ENCODE measurements at places on chromosomes 2 and 18.

DNA sequence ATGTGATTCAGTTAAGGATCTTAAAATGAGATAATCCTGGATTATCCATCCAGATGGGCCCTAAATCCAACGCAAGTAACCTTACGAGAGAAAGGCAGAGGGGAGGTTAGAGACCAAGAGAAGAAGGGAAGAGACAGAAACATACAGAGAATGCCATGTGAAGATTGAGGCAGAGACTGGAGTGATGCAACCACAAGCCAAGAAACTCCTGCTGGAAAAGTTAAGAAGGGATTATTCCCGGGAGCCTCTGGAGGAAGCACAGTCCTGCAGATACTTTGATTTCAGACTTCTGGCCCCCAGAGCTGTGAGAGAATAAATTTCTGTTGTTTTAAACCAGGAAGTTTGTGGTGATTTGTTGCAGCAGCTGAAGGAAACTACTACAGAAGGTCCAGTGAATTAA is 992.7 kb downstream of the BCL11A start:
- no peak for DNase-seq

DNA sequence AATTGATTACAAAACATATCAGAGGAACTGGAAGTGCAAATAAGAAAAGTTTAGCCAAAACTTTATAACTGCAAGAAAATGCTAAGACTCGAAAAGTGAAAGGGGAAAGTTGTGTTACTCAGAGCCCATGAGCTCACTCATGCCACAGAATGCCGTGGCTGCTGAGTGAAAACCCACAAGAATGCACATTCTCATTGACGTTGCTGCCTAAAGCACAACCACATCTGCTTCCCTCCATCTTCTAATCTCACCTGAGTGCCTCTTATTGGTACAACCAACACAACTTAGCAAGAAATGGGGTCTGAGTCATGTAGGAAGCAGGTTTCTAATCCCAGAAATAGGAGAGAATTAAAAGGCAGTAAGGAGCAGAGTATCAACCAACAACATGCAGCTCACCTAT is 259.7 kb downstream of the LNPK start:
- DNase-seq: peak; percentile 4

DNA sequence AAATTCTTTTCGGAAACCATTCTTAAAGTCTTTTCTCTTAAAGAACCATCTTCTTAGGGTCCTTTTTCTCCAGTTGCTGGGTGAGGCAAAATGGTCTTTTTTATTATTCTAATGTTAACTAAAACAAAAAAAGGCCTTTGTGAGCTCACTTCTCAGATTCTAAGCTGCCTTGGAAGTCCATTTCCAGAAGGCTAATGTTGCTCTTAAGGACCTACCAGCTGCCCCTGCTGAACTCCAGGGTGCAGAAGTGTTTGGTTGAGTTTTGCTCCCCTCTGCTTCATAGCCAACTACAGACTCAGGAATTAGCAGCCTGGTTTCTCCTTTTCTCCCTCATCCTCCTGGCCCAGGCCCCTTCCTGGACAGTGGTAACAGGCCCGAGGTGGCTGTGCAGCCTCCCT is 23.4 kb downstream of the APCDD1 start:
- no peak for DNase-seq

- no peak for DNase-seq
These were observed 38.8 kb downstream of the ACSL3 start for GRCh38 chr2:222899413-222900181.

DNA sequence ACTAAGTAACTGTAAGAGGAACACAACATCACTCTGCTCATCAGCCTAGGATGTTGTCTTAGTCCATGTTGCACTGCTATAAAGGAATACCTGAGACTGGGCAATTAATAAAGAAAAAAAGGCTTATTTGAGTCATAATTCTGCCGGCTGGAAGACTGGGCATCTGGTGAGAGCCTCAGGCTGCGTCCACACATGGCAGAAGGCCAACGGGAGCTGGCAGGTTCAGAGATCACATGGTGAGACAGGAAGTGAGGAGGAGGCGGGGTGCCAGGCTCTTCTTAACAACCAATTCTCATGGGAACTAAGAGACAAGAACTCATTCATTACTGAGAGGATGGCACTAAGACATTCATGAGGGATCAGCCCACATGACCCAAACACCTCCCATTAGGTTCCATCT is 46.8 kb downstream of the EPG5 start:
- DNase-seq: peak; percentile 62

DNA sequence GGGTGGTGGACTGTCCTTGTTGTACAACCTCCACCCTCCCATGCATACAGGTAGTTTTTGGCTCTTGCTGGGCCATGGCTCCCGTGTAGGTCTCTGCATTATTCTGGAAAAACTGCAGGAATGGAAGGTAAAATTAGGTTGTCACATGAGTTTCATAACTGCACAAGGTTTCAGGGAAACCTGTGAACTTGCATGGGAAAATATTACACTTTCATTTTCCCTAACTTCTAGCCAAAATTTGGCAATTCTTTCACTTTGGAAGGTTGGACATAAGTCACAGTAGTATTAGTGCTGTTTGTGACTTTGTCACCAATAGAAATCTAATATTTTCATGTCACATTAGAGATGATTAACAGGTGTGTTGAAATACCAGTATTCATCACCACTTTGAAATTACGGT is 118.1 kb upstream of the MGAT5 start:
- no peak for DNase-seq

DNA sequence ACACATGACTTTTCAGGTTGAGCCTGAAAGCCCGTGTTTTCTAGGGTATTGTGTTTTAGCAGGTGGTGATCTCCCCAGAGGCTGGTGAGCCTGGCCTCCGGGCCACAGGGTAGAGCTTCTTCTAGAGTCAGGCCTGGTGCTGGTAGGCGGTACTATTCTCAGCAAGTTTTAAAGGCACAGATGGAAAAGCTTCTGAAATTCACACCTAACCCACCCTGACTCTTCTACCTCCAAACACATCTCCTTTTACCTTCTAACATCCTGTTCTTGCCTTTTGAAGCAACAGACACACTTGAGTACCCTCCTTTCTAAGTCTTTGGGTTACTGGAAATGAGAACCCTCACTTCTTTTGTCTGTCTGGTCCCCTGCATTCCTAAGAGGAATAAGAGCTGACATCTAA is 191.1 kb downstream of the SETBP1 start:
- no peak for DNase-seq

DNA sequence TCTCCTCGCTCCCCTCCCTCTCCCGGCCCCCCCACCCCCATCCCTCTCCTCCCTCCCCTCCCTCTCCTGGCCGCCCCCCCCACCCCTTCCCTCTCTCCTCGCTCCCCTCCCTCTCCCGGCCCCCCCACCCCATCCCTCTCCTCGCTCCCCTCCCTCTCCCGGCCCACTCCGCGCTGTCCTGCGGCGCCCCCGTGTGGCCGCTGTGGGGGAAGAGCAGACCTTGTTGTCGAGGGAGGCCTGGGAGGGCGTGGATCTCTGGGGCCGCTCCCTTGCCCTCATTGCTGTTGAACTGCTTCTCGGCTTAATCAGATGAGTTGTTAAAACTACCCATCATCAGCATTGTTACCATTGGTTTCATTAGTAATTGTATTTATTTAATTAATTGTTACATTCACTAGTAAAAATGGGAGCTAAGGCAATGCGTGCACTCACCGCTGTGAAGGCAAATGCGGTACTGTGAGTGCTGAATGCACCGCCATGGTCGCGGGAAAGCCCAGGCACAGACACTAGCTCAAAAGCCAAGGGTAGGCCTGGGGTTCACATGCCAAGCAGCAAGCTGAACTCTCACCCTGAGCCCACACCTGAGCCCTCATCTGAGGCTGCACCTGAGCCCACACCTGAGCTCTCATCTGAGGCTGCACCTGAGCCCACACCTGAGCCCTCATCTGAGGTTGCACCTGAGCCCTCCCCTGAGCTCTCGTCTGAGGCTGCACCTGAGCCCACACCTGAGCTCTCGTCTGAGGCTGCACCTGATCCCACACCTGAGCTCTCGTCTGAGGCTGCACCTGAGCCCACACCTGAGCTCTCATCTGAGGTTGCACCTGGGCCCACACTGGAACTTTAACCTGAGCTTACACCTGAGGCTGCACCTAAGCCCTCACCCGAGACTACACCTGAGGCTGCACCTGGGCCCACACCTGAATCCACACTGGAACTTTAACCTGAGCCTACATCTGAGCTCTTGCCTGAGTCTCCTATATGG is 8.8 kb downstream of the RTP5 start:
- no peak for DNase-seq

- no peak for DNase-seq
These were observed 171.8 kb upstream of the SPRED2 start for GRCh38 chr2:65604246-65604645.

DNA sequence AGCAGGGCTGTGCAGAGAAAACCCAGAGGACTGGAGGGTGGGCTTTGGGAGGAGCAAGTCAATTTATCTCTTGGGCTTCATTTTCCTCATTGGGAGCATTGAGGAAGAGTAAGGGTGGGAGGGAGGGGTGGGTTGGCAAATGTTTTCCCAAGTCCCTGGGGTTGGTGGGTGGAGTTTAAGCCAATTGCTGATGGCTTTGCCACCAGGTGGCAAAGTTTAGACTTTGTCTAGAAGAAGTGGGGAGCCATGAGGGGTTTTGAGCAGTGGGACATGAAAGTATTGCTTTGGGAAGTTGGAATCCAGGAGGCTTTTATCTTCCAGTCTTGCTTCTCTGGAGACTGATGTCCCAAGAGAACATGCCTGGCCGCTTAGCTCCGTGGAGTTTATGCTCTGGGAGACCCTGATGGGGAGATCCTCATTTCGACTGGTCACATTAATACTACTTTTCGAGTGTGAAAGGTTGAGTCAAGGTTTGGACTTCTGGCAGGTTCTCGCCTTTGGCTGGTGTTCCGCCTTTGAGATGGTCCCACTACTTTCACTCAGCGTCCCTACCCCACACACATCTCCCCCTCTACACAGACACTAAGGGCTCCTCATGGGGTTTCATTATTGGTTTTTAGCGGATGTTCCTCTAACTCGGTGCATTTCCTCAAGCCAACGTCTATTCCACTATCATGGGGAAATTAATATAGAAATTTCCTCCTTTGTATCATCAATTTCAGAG is 126.7 kb downstream of the PRKCE start:
- DNase-seq: no peak
